Chondrocyte (in vitro differentiated cells): ENCODE measurements at places on chromosomes 4 and X.

- DNase-seq = no peak
Measured at GRCh38 chrX:43643201-43643600, 12.9 kb upstream of the MAOA start.

- no peak for DNase-seq
Measured at GRCh38 chrX:40866893-40867292, 131.6 kb upstream of the MED14 start.

DNA sequence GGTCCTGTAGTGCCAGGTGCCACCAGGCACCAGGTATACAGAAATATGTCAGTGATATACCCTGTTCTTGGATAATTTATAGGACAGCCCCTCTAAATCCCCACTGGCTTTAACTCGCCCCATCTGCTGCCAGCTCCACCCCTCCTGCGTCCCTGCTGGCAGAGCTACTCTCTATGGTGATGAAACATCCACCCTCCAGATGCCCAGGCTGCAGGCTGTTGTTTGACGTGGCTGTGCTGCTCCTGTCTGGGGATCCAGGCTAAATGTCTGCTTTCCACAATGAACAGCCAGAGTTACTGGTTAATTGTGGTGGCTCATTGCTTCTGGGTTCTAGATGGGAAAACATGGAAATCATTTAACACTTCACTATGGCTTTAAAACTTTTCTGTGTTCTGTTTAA lies 12.9 kb downstream of the NHSL2 start:
- DNase-seq = no peak

GRCh38 chr4:180635281-180635680 lies 1607.9 kb upstream of the TENM3 start:
- no peak for DNase-seq

GRCh38 chr4:188459381-188459780 lies 320.1 kb downstream of the TRIML1 start:
- DNase-seq = no peak

GRCh38 chr4:172721659-172722058 lies 447.0 kb upstream of the GALNT7 start:
- no peak for DNase-seq

GRCh38 chr4:84750260-84750959 lies 167.5 kb downstream of the CDS1 start:
- no peak for DNase-seq

- no peak for DNase-seq
Measured at GRCh38 chrX:150761176-150761818, 68.1 kb downstream of the MTMR1 start.
